BJ (cell line): ENCODE measurements at places on chromosomes 16 and 17.
A peak's percentile ranks its signal among the peaks of the same experiment; 100 is the strongest.

DNA sequence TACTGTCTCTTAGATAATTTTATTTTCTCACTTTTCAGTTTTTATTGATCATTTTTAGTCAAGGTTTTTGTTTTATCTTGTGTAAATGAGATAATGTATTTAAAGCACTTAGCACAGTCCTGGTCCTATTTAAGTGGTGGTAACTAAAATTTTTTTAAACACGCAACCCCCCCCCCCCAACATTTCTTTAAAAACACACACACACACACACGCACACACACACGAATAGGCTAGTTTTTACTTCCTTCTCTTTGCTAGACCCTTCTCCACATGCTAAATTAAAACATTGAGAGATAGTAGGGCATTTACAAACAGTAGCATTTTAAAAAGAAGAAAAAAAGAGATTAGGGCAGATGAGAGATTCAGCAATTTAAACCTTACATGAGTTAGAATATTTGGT, 5.0 kb downstream of the NFATC3 start:
- DNase-seq = no peak

DNA sequence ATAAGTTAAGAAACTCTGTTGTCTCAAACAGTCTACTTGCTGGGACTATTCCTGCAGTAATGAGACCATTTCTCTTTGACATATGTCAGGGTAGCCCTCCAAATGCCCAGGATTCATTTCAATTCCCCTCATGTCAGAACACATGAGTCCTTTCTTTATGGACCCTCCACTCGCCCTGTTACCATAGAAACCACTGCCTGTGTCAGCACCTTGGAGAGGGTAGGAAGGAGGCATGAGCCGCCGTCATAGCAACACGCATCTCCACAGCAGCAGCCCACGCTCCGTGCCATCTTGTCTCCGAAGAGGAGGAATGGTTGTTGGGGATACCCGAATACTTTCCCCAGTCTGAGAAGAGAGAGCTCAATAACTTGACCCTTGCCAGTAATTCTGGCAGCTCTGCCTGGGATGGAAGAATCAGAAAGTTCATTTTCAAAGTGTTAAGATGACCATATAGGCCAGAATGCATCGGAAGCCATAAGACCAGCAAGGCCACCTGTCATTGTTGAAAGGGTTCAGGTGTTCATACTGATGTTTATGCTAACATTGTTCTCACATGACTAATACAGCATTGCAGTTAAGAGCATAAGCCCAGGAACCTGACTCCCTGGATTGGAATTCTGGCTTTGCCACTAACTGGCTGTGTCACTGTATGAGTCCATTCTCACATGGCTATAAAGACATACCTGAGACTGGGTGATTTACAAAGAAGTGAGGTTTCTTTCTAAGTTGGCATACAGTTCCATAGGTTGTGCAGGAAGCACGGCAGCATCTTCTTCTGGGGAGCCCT, 141.3 kb downstream of the ABCC12 start:
- no peak for DNase-seq

DNA sequence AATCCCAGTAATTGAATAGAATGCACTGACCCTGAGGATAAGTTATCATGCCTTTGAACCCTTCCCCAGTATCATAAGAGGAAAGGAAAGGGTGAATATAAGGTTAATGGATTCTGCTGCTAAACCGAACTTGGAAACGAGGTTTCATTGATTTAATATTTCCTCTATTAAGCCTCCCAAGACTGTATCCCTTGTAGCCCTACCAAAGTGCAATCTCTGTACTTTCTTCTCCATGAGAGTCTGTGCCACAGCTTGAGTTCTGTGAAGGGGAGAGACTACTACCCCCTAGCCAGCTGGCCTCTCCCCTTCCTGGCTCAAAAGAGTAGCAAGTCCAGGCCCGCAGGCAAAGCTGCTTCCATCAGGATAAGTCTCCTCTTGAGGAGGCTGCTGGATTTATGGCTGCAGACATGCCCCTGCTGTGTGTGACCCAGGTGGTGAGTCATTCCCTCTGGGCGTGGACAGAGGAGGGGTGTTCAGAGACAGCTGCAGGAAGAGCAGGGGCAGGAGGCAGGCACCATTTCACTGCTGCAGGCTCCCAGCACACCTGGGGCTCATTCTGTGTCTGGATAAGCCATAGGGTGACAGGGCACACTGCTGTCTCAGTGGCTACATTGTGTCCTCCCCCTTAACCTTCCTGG, 58.4 kb downstream of the TOM1L2 start:
- DNase-seq = peak; percentile 82

GRCh38 chr16:1791256-1791942, 2.1 kb downstream of the IGFALS start:
- DNase-seq = no peak

GRCh38 chr16:84056933-84057332, 14.3 kb upstream of the SLC38A8 start:
- no peak for DNase-seq

GRCh38 chr16:1028524-1029258, 43.9 kb upstream of the SSTR5 start:
- DNase-seq = no peak

GRCh38 chr16:72794319-72794718, 253.6 kb downstream of the ZFHX3 start:
- DNase-seq = no peak
